ENCODE measurements at places on chromosomes 11 and 22.

DNA sequence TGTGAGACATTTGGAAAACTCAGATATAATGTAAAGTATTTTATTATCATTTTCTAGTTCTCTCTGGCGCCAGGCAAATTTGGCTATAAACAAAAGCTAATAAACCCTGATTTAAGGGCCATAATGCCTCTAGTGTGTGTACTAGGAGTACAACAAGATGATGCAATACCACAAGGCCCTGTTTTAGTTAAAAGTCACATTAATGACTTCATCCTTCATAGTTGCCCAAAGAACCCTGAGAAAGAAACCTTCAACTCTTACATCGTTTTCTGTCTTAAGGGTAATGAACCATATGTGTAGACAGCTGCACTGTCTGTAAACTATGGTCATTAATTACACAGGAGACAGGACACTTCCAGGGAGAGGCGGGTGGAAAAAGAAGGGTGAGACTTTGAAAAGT lies 538.4 kb downstream of the FAM181B start:
- no peak for DNase-seq

- DNase-seq: no peak
Observed at GRCh38 chr11:19027829-19028595, 32.5 kb downstream of the MRGPRX2 start.

DNA sequence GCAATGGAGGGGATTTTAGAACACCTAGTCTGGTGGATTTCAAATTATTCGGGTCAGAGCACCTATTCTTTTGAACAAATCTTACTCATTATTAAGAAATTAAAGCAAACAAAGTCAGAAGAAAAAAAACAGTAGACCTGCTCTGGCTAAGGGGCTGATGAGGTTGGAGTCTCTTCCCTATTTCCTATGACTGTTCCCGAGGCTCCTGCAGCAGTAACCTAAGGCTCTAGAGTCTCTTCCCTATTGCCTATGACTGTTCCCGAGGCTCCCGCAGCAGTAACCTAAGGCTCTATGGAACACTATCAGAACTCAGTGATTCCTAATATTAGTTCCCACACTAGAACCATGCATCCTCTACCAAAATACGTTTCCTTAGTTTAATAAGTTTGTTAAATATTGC lies 607.9 kb downstream of the NTM start:
- no peak for DNase-seq

GRCh38 chr11:133163463-133164419 lies 368.6 kb downstream of the OPCML start:
- DNase-seq: no peak

DNA sequence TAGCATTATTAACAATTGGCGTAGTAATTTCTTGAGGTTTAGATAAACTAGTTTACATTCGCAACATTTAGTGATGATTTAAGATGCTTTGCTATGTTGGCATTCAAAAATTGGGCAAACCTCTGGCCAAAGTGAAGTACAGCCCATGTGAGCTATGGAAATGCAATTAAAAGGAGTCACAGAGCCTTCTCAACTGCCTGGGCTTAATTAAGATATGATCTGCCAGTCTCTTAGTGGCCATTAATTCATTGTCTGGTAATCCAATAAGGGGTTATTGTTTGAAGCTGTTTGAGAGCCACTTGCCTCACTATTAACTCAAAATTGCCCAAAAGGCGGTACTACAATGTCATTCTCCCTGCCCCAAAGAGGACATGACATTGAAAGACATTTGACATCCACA lies 608.9 kb downstream of the NTM start:
- no peak for DNase-seq

- no peak for DNase-seq
Observed at GRCh38 chr22:31142285-31142684, 2.0 kb upstream of the PLA2G3 start.

GRCh38 chr22:45882881-45883810 lies 93.8 kb downstream of the WNT7B start:
- no peak for DNase-seq

DNA sequence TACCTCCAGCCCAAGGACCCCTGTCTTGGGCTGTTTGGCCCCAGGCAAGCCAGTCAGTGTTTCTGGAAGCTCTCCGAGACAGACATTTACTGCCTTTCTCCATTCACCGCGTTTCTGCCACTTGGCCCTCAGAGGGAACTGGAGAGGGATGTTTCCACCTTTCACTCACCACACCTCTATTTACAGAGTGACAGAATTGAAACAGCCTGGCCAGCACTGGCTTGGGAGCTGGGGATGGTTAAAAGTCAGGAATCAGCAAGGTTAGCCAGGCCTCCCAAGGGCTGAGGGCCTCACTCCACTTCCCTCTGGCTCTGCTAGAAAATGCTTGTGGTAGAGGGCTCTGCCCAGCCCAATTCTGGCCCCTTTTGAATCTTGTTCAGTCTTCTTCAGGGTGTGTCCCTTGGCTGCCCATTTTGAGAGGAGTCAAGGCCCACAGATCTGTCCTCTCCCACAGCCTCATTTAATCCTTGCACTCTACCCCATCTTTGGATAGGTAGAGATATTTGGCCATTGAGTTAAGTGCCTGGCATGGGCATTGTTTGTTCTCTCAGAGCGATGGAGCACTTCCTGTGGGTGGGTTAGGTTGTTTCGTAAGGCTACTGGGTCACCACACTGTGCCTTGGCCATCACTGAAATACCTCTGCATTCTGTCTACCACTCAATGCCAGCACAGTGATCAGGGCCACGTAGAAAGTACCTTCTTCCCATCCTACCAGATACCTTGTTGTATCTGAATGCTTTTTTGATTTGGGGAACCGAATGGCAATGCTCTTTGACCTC lies 119.2 kb downstream of the MICAL2 start:
- no peak for DNase-seq

- no peak for DNase-seq
Observed at GRCh38 chr11:64710418-64711137, 12.4 kb downstream of the NRXN2 start.

GRCh38 chr22:44764974-44765373 lies 12.6 kb downstream of the ARHGAP8 start:
- DNase-seq: no peak

GRCh38 chr11:79083352-79083751 lies 357.5 kb downstream of the TENM4 start:
- DNase-seq: no peak

- no peak for DNase-seq
Observed at GRCh38 chr11:65611028-65611757, 2.8 kb downstream of the MAP3K11 start.

DNA sequence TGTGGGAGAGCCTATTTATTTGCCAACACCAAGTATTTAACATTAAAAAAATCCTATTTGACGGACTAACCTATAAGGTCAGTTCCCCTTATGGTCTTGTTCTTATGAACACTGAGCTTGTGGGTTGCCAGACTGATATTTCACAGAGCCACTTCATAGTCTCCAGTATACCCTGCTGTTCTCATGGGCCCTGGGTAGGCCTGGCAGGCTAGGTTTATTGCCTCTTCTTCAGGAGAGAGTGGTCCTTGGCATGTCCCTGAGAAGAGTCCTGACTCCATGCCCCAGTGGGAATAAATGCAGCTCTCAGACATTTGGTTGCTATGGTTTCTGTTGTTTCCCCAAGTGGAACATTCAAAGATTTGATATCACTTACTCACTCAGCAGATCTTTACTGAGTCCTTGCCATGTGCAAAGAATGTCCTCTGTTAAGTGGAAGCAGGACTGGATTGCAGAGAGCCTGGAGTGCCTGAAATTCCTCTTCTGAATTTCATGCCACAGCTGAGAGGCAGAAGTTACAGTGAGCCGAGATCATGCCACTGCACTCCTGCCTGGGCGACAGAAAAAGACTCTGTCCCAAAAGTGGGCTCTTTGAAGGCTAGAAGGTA lies 15.7 kb downstream of the SLC5A1 start:
- DNase-seq: no peak

- no peak for DNase-seq
Observed at GRCh38 chr11:35101223-35101622, 37.7 kb upstream of the CD44 start.

GRCh38 chr11:105202422-105202821 lies 62.9 kb upstream of the CARD18 start:
- no peak for DNase-seq

DNA sequence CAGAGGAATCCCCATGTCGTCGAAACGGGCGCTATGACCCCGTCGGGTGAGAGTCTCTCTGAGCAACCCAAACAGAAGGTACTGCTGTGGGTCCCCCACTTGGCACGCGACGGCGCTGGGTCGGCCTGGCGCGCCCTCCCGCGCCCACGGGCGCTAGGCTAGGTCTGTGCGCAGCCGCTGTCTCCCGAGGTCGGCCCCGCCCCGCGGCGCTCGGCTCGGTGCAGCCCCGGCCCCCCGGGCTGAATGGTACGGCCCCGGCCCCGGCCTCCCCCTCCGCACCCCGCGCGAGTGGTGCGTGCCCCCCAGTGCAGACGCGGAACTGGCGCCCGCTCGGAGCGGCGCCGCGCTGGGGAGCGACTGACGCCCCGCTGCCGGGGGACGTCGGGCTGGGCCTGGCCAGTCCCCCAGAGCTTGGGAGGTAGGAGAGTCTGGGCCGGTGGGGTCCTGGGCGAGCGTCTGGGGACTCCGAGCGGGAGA lies at the start of gene MADD:
TSS of gene MADD (plus strand) at position 305 of the 477 bp plus-strand sequence.
- peak; percentile 92 for DNase-seq

DNA sequence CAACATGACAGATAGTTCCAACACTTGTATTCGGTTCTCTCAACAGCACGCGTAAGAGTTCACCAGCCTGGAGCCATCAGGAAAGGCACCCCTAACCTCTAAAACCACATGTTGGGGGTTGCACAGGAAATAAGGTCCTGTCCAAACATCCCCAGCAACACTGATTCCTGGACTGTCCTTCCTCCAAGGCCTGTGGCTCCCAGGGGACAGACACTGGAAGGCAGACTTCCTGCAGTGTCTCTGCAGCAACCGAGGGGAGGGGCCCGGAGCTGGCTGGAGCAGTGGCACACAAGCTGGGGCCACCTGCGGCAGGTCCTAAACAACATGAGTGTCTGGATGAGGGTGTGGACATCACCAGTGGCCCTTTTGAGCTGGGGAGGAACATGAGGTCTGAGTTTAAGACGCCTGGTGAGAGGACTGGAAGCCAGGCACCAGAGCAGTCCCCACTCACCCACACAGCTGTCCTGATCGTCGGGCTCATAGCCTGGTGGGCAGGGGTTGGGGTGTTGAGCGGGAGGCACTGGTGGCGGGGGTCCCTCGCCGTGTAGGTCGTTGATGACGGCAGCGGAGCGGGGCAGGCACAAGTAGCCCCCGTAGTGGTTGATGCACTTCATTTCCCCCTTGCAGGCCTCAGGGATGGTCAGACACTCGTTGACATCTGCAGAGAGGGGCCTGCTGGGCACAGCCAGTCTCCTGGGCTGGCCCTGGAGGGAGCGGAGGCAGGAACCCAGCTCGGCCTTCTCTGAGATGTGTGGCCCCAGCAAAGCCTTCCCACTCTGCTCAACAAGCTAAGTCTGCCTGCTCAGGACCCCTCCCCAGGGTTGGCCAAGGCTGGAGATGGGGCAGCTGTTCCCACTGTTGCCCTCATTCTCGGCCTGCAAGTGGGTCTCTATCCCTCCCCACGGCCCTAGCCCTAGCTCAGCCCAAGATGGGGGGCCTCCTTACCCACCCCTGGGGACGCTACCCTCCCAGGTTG lies 1.6 kb downstream of the EFEMP2 start:
- no peak for DNase-seq

- no peak for DNase-seq
Observed at GRCh38 chr11:108206969-108207682, 15.3 kb downstream of the NPAT start.

GRCh38 chr11:130940706-130941105 lies 24.4 kb upstream of the SNX19 start:
- DNase-seq: no peak

- DNase-seq: no peak
Observed at GRCh38 chr11:95359341-95359663, 128.3 kb upstream of the SESN3 start.

- DNase-seq: peak; percentile 61
Observed at GRCh38 chr22:42661985-42662831, 13.0 kb upstream of the CYB5R3 start.

GRCh38 chr11:73053964-73054363 lies 88.2 kb downstream of the FCHSD2 start:
- no peak for DNase-seq

DNA sequence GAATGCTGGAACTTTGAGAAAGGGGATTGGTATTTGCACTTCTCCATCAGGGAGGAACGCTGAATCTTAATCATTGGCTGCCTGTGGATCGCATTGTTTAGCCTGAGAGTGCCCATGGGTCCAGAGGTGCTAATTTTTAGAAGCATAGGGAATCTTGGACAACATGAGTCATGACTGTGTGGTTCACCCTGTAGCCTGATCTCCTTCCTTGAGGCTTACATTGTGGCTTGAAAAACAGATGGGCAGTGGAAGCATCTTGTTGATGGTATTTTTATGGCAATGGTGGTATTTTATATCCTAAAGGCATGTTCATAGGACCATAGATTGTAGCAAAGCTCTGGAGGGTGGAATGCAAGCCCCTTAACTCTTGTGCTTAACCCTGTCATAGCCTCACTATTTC lies 99.2 kb upstream of the DBX1 start:
- no peak for DNase-seq

DNA sequence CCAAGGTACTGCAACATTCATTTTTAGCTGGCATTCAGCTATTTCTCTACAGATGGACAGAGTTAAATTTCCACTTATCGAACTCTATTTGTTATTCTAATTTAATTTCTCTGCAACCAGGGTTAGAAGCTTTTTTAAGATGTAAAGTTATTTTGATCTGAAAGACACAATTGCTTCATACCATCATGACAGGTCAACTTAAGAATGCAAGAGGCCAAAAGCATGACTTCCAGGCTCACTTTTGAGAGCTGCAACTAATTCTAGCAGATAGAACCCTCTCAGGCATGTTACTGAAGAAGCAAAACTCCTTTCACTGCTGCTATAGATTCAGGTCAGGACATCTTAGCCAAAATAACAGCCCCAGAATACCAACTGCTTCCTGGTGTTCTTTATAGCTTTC lies 86.5 kb upstream of the GALNT18 start:
- DNase-seq: no peak

GRCh38 chr11:80900265-80900664 lies 1459.4 kb upstream of the TENM4 start:
- no peak for DNase-seq

GRCh38 chr11:90309693-90310092 lies 86.8 kb upstream of the CHORDC1 start:
- no peak for DNase-seq

GRCh38 chr22:31253949-31254348 lies 38.3 kb downstream of the PIK3IP1 start:
- no peak for DNase-seq

DNA sequence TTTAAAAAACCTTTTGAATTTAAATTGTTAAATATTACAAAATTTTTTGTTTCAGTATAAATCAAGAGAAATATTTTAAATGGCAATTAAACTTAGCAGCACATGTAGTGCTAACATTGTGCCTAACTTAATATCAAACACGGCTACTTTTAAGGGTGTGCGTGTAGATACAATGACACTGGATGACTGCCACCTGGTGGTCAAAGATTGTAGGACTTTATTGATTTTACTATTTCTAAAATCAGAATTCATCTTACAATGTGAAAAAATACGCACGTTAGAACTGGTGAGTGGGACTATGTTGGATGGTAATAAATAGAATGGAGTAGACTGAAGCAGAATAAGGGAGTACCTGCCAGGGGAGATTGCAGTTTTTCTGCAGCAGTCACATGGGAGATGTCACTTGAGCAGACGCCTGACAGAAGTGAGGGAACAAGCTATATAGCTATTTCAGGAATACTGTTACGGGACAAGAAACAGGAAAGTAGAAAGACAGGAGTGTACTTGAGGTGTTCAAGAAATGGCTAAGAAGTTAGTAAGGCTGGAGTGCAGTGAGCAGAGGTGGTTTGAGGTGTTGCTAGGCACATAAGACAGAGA lies 52.9 kb downstream of the UVRAG start:
- DNase-seq: peak; percentile 4

- DNase-seq: no peak
Observed at GRCh38 chr22:39266398-39267030, 21.7 kb upstream of the PDGFB start.

- DNase-seq: no peak
Observed at GRCh38 chr11:44610186-44610955, 44.9 kb downstream of the CD82 start.

Data from activated CD4-positive, CD25-positive, alpha-beta regulatory T cell (primary cell).